ENCODE measurements at places on chromosomes 6 and 20.

DNA sequence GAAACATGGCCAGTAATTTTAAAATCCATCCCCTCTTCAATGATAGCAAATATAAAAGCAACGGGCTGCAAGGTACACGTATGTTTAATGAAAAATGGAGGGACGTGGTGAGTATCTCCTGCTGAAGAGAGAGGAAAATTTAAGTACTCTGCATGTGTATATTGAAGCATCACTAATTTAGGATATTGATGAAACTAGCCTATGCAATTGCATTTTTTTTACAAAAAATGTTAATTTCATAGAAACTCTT, 362 bp upstream of the TMX4 start:
- peaks cover 4% of the 10 kb centered on the region for H3K4me1 ChIP-seq
- no peak for DNase-seq
- peak overlapping the region; percentile 92 for H3K27ac ChIP-seq
- H3K27me3 ChIP-seq, result no peaks in the 10 kb centered on the region
- H3K36me3 ChIP-seq, result no peaks in the 10 kb centered on the region

- H3K27me3 ChIP-seq, result peaks cover 27% of the 10 kb centered on the region
- no peaks in the 10 kb centered on the region for H3K36me3 ChIP-seq
- peaks cover 5% of the 10 kb centered on the region for H3K4me1 ChIP-seq
- DNase-seq, result no peak
- no peak overlapping the region for H3K27ac ChIP-seq
- no peak overlapping the region for H3K4me3 ChIP-seq
These were observed 20.6 kb upstream of the BHLHE23 start for GRCh38 chr20:63027221-63027921.

- no peaks in the 10 kb centered on the region for H3K4me1 ChIP-seq
- H3K27me3 ChIP-seq, result no peaks in the 10 kb centered on the region
- H3K36me3 ChIP-seq, result no peaks in the 10 kb centered on the region
- DNase-seq, result no peak
- no peak overlapping the region for H3K4me3 ChIP-seq
- H3K27ac ChIP-seq, result no peak overlapping the region
These were observed 119.3 kb downstream of the F13A1 start for GRCh38 chr6:6201200-6201599.

GRCh38 chr20:15857173-15857784, 716.0 kb downstream of the KIF16B start:
- no peaks in the 10 kb centered on the region for H3K27me3 ChIP-seq
- no peak overlapping the region for H3K27ac ChIP-seq
- H3K4me3 ChIP-seq, result no peak overlapping the region
- H3K36me3 ChIP-seq, result no peaks in the 10 kb centered on the region
- no peaks in the 10 kb centered on the region for H3K4me1 ChIP-seq
- DNase-seq, result no peak

DNA sequence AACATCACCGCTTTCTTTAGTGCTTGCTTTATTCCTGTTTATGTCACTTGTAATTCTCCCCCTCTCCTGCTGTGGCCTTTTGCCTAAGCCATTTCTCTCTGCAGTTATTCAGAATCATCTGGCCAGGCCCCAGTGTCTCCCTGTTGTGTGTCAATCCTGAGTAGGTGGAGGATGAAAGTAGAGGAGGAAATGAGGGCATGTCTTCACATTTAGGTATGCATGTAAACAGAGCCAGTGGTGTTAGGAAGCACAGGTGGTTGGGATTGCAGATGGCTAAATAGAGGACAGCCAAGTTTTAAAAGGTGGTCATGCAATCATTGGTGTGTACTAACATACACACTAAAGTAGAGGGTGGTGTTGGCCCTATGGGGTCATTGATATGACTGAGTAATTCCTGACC, 5.2 kb downstream of the PRSS35 start:
- H3K4me3 ChIP-seq, result no peak overlapping the region
- no peaks in the 10 kb centered on the region for H3K4me1 ChIP-seq
- no peaks in the 10 kb centered on the region for H3K27me3 ChIP-seq

GRCh38 chr6:63663147-63663955, 27.7 kb downstream of the PHF3 start:
- H3K27me3 ChIP-seq, result no peaks in the 10 kb centered on the region
- no peak overlapping the region for H3K27ac ChIP-seq

- DNase-seq, result no peak
- no peaks in the 10 kb centered on the region for H3K4me1 ChIP-seq
- no peak overlapping the region for H3K4me3 ChIP-seq
- H3K27ac ChIP-seq, result no peak overlapping the region
These were observed 153.1 kb downstream of the MYB start for GRCh38 chr6:135334169-135334568.

- no peak overlapping the region for H3K4me3 ChIP-seq
- no peaks in the 10 kb centered on the region for H3K4me1 ChIP-seq
- no peaks in the 10 kb centered on the region for H3K27me3 ChIP-seq
These were observed 308.9 kb downstream of the ZNF217 start for GRCh38 chr20:53284696-53285095.

DNA sequence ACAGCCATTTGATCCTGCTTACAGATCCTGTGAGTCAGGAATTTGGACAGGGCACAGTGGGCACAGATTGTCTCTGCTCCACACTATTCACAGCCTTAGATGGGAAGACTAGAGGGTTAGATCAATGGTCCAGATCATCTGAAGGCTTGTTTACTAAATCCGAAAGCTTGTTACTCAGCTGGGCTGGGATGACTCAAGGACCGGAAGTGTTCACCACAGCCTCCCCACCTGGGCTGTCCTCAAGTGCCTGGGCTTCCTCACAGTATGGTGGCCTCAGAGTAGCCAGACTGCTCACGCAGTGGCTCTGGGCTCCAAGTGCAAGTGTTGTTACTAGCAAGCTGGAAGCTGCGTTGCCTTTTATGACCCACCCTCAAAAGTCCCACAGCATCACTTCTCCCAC, 75.4 kb upstream of the INSM1 start:
- no peak for DNase-seq
- H3K27me3 ChIP-seq, result no peaks in the 10 kb centered on the region
- no peaks in the 10 kb centered on the region for H3K4me1 ChIP-seq
- H3K27ac ChIP-seq, result no peak overlapping the region
- H3K4me3 ChIP-seq, result no peak overlapping the region
- H3K36me3 ChIP-seq, result no peaks in the 10 kb centered on the region

GRCh38 chr20:15603506-15603905, 969.7 kb downstream of the KIF16B start:
- DNase-seq, result no peak
- H3K4me3 ChIP-seq, result no peak overlapping the region

GRCh38 chr6:84798257-84798656, 33.9 kb upstream of the TBX18 start:
- no peak overlapping the region for H3K4me3 ChIP-seq
- H3K27me3 ChIP-seq, result no peaks in the 10 kb centered on the region
- no peaks in the 10 kb centered on the region for H3K4me1 ChIP-seq
- H3K27ac ChIP-seq, result no peak overlapping the region
- no peak for DNase-seq

DNA sequence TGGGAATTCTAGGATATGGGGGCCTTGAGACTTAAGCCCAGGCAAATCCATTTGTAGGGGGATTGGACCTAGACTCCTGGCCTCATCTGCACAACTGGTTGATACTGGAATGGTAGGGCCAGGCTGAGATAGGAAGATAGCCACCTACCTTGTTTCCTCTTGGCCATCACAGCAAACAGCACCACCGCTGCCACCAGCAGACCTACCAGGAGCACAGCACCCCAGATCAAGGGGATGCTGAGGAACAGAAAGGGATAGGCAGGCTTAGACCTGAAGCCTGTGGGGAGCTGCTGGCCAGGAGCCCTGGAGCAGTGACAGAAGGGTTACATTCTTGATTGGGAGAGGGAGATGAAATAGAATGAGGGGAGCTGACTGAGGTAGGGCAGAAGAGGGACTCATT, 3.5 kb downstream of the TREML1 start:
- no peak for DNase-seq
- H3K36me3 ChIP-seq, result no peaks in the 10 kb centered on the region
- no peaks in the 10 kb centered on the region for H3K27me3 ChIP-seq
- no peak overlapping the region for H3K27ac ChIP-seq

GRCh38 chr6:41696788-41697187, 38.6 kb downstream of the TFEB start:
- no peak overlapping the region for H3K4me3 ChIP-seq
- no peak overlapping the region for H3K27ac ChIP-seq
- no peak for DNase-seq

GRCh38 chr20:23325107-23325506, 25.5 kb upstream of the NXT1 start:
- H3K27me3 ChIP-seq, result no peaks in the 10 kb centered on the region
- no peak for DNase-seq
- no peaks in the 10 kb centered on the region for H3K36me3 ChIP-seq
- no peak overlapping the region for H3K4me3 ChIP-seq

DNA sequence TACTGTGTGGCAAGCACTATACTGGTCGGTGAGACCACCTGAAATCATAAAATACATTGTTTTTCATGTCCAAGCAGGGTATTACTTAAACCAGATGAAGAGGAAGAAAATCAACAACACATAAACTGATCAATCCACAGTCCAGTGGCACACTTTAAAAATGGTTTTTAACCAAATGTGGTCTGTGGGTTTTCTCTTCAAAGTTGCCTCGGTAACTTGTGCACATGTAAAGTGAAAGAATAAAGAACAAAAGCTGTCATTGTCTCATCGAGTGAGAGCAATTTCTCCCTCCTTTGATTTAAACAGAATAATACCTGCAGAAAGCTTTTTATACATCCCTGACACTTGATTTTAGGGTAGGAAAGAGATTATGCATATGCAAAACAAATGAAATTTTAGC, 3.7 kb downstream of the FLRT3 start:
- H3K36me3 ChIP-seq, result no peaks in the 10 kb centered on the region
- H3K27me3 ChIP-seq, result no peaks in the 10 kb centered on the region
- DNase-seq, result no peak
- H3K27ac ChIP-seq, result no peak overlapping the region

DNA sequence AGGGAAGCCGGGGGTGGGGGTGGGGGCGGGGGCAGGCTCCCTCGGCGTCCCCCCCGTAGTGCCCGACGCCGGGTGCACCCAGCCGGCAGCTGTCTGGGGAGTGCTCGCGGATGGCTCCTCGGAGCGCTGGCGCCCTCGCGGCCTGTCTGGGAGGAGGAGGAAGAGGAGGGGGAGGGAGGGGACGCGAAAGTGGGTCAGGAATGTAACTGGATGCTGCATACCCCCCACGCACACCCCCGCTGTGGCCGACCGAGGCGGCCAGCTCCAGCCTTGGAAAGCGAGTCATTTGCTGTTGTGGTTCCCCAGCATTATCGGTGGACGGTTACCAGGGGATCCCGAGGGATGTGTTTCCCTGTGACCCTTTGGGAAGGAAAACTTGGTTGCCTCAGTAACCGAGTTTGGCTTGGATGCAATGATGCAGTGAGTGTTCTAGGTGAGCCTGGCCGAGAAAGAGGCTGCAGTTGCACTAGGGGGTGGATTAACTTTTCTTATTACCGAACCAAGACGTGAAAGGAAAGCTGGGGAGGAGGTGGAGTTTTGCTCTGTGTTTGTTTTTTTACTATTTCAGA, 55.2 kb upstream of the RREB1 start:
- H3K4me1 ChIP-seq, result no peaks in the 10 kb centered on the region
- peak overlapping the region; percentile 43 for H3K4me3 ChIP-seq
- no peaks in the 10 kb centered on the region for H3K36me3 ChIP-seq

DNA sequence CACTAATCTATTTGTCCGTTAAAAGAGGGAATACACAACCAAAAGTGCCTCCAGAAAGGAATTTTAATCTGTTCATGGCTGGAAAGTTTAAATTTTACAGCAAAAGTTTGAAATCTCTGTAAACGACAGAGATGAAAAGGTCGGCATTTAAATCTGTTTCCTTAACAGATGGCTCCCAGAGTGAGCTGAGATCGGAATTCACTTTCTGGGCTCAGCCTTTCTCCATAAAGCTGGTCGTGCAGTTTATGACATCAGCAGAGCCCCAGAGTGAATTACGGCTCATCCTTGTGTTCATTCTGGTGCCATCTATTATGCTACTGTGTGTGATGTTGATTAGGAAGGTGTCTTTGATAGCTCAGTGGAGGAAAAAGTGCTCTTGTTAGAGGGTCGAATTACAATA, 117.6 kb upstream of the ZFP64 start:
- no peak overlapping the region for H3K4me3 ChIP-seq
- no peaks in the 10 kb centered on the region for H3K27me3 ChIP-seq
- H3K36me3 ChIP-seq, result no peaks in the 10 kb centered on the region
- DNase-seq, result no peak
- H3K4me1 ChIP-seq, result no peaks in the 10 kb centered on the region
- no peak overlapping the region for H3K27ac ChIP-seq

- DNase-seq, result no peak
- peak overlapping the region; percentile 56 for H3K27ac ChIP-seq
- H3K36me3 ChIP-seq, result no peaks in the 10 kb centered on the region
- H3K27me3 ChIP-seq, result no peaks in the 10 kb centered on the region
- peak overlapping the region; percentile 56 for H3K4me3 ChIP-seq
These were observed 312 bp downstream of the TXNDC5 start for GRCh38 chr6:7910298-7910653.

DNA sequence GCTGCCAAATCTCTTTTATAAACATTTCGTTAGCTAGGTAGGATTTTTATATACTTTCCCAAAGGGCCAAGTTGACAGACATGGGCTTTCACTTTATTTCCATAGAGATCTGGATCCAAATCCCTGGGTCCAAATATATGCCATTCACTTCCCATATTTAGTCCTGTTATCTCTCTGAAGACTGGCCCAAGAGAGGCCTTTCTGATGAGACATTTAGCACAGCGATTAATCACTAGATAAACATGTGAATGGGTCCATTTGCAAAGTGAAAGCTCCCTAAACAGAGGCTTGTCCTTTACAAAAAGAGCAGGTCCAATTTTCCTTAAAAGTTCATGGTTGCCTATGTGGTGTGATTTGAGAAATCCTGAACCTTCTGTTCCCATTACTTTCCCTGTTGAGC, 132.6 kb downstream of the TRMT11 start:
- H3K4me1 ChIP-seq, result no peaks in the 10 kb centered on the region
- H3K27me3 ChIP-seq, result no peaks in the 10 kb centered on the region
- DNase-seq, result no peak
- no peak overlapping the region for H3K4me3 ChIP-seq
